Head of caudate nucleus (tissue), 42 donors: ENCODE measurements at places on chromosomes 4 and X.

GRCh38 chr4:18398661-18399060 lies 377.1 kb upstream of the LCORL start:
- DNase-seq: no peak

GRCh38 chr4:115187136-115187535 lies 73.7 kb upstream of the NDST4 start:
- no peak for DNase-seq

GRCh38 chr4:42350611-42351182 lies 46.6 kb upstream of the SHISA3 start:
- no peak for DNase-seq

DNA sequence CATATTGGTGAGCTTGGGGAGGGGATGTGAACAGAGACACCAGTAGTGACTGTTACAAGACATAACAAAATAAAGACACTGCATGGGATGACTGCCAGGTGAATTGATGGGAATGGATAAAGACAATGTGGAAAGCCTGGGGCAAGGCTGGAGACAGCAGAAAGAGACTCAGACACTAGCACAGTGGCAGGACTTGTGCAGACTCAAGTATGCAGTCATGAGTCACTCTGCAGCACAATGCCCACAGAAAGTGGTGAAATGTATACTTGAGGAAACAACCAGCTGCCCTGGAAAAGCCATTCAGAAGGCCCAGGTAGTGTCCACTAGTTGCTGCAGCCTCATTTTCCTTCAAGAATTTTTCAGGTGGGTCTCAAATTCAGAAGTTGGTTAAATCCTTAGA lies 452.3 kb downstream of the MID1IP1 start:
- DNase-seq: no peak

GRCh38 chrX:77743720-77744119 lies 42.3 kb downstream of the ATRX start:
- no peak for DNase-seq

GRCh38 chr4:17762726-17763125 lies 18.7 kb downstream of the FAM184B start:
- DNase-seq: no peak

DNA sequence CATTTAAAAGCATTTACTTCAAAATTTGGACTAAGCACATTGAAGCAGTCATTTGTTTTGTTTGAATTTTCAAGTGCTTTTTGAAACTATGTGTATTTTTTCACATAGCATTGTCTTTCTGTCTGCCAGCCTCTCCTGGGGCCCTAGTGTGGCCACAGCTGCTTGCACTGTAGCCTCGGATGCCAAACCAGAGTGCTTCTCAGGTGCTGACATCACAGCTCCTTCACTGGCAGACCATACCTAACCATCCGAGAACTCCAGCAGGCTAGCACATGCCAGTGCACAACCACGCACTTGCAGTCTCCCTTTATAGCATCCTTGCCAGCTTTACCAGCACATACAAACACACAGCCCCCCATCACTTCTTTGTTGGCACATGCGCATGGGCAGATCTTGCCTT lies 1019.7 kb downstream of the STPG2 start:
- no peak for DNase-seq

DNA sequence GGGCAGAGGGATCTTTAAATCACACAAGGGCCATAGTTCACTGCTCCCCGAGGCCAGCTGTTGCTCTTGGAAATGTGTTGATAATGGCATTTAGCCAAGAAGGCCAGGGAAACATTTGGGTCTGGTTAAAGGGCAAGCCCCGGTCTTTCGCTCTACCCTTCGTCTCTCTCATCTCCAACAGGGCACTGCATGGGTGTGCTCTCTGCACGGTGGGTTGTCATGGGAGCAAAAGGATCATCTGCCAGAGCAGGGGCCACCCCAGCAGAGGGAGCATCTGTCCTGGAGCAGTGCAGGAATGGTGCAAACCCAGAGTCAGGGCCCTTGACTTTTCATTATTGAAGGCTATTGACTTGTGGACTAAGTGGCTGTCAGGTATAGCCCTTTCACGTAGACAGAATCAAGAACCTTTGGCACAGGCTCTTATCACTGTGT lies 22.7 kb upstream of the PGRMC2 start:
- no peak for DNase-seq

DNA sequence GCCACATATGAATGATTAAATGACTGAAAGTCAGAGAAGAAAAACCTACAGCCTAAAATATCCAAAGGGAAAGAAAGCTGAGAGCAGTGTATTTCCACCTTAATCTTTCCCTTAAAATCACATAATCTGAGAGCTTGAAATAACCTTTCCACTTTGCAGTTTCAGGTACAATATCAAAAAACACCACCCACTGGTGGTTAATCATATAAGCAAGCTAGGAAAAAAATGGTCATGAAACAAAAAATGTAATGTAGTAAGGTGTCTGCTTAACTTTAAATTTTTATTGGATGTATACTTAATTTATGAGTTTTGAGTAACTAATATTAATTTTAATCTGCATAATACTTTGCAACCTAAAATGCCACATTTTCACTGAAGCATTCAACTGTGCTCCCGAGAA lies 3.2 kb downstream of the PRDM5 start:
- DNase-seq: no peak

DNA sequence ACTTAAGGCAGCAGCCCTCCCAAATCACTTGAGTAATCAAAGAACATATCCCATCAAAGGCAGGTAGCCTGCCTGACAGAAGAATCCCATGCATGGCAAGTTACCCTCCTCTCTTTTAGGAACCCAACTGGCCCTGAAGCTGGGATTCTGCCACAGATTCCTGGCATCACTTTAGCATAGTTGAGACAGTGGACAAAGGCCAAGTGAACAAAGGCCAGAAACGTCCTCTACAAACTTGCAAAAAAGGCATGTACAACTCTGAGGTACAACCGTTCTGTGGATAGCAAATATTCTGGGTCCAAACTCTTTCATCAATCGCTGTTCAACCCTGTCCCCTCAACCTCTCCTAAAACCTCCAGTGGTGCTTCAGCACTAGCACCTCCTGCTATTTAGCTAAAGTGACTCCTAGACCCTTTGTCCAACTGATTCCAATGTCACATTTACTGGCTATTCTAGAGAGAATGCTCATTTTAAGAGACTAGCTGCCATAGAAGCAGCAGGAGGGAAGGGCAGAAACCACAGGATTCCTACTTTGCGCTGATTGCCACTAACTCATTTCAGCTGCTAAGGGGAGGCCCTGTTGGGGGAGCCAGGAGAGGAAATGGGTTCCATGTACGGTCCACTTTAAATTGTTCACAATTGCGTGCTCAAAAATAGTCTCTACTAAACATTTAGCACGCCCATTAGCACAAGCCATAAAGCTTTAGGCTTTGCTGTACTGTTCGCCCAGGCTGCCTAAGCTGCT lies 105.9 kb downstream of the SHROOM4 start:
- no peak for DNase-seq

DNA sequence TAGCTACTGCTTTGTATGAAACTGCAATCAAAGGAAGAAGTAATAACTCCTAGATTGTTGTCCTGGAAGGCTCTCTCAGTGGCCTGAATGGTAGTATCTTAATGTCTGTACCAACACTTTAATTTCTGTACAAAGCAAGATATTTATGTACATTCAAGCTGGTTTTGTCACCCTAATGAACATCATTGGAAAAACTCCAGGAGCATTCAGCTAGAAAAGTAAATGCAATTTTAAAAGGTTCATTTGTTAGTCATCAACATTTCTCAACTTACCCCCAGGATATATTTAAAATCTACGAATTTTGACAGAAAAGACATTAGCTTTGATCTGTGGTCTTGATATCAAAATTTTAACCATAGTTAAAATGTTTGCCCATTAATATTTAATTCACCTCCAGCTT lies 80.0 kb upstream of the FGF13 start:
- no peak for DNase-seq

DNA sequence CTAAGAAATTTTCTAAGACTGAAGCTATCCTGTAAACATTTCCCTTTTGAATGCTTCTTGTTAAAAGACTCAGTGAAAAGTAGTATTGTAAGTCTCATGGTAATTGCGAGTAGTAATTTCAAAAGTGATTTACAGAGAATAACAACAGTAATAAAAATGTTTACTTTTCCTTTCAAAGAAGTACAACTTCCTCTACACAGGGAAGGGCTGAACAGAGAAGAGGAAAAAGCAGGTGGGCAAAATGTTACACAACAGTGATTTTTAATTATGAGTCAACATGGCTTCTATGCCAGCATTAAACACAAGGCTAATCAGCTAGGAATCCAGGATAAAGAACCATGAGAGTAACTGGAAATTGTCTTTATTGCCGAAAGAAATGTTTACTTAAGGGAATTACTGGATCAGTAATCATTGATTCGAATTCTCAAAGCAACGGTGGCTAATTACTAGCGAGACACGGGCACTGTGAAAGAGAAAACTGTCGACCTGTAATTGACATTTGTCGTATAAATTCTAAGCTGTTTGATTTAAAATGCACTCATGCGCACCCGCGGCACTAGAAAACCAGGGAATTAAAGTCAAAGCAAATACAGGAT lies 15.4 kb downstream of the UTP3 start:
- peak; percentile 46 for DNase-seq

DNA sequence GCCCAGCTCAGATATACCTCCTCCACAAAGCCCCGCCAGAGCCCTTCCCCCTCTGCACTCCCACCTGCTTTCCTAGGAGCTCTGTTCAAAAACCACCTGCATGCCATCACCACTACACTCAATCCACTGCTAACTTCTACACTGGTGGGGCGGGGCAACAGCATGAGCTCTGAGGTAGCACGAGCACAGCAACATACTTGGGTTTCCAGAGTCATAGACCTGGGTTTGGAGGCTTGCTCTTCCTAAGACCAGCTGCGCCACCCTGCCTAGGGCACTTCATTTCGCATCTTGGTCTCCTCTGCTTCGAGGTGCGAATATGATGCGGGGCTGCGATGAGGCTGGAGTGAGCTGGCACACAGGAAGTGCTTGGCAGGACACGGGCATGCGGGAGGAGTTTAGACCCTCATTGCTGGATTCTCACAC lies 3.6 kb downstream of the SASH3 start:
- DNase-seq: no peak

DNA sequence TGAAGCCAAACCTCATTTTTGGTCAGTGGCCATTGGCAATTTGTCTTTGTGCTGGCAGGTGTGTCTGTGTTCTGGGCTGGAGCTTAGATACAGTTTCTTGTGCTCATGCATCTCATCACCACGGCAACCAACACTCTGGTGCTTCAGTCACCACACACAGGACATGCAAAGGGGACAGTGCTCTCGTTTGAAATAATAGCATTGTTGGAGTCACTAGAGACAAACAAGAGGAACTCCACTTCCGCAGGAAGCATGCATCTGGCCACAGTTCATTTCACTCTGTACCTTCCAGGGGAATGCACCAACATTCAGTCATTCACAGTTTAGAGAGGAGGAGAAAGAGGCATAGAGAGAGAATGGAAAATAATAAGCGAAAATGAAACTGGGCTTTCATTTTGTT lies 267.4 kb downstream of the ANK2 start:
- DNase-seq: no peak

DNA sequence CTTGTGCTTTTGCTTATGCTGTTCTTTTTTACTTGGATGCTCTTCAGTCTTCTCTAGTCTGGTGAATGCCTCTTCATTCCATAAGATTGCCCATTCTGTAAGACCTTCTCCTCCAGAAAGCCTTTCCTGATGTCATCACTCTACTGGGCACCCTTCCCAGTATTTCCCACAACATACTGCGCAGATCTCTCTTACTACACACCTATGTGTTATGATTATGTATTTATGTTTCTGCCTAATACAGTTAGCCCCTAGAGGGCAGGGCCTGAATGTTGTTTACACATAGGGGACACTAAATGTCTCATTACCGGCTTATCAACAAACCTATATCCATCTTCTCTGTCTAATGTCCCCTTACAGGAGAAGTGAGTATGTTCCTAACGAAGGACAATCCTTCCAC lies 21.1 kb downstream of the AIFM1 start:
- no peak for DNase-seq

GRCh38 chr4:165058666-165059065 lies 5.0 kb downstream of the TRIM75 start:
- no peak for DNase-seq

- no peak for DNase-seq
Observed at GRCh38 chr4:622071-622995, 3.0 kb upstream of the PDE6B start.

- DNase-seq: no peak
Observed at GRCh38 chr4:40685300-40685699, 55.6 kb upstream of the RBM47 start.

DNA sequence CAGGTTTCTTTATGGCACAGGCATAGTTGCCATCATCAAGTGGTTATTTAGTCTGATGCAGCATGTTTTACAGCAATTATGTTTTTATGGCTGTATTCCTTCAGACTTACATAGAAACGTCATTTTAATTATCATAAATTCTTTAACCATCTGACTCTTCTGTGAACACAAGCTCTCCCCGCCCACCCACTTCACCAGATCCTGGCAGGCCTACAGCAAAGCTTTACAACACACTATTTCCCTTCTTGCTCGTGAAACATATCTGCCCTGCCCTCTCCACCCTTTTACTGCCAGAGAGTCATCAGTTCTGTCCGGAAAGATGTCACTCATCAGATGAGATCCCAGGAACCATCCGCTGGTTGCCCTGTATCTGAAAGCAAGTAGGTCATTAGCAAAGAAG lies 120.5 kb downstream of the HS6ST2 start:
- DNase-seq: no peak

DNA sequence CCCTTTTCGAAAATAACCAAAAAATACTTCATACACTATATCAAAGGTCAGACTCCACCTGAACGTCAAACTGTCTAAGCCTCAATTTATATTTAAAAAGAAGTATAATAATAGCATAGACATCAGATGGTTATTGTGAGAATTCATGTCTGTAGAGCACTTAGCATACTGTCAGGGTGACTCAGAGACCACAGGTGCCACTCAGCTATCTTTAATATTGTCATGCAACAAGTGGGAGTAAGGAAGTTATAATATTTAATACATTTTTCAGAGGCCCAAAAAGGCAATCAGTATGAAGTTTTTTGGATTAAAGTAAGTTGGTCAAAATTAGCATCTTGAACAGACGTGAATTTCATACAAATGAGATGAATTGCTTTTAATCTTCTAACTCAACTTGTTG lies 93.3 kb downstream of the PHOX2B start:
- DNase-seq: no peak

- no peak for DNase-seq
Observed at GRCh38 chr4:186105647-186106321, 1.3 kb downstream of the FAM149A start.

- DNase-seq: no peak
Observed at GRCh38 chr4:35464964-35465528, 779.3 kb downstream of the ARAP2 start.

- DNase-seq: no peak
Observed at GRCh38 chr4:110073053-110073845, 125.2 kb downstream of the ELOVL6 start.

- DNase-seq: no peak
Observed at GRCh38 chr4:105392858-105393257, 81.0 kb downstream of the PPA2 start.

- DNase-seq: no peak
Observed at GRCh38 chr4:10117359-10118047, 904 bp upstream of the WDR1 start.

- no peak for DNase-seq
Observed at GRCh38 chrX:48816014-48816810, 10.1 kb upstream of the ERAS start.
